Aorta (tissue), 5 donors: ENCODE measurements at places on chromosomes 1 and 21. TPM values are rescaled to one million over a fixed set of nuclear protein-coding genes. Genes with fewer than 3 reads are reported as not detected.

Gene CRNN
- not detected for total RNA-seq

Gene ADORA1
- 2.5 TPM for total RNA-seq

Gene TDRD10
- total RNA-seq: 3.8 TPM

DNA sequence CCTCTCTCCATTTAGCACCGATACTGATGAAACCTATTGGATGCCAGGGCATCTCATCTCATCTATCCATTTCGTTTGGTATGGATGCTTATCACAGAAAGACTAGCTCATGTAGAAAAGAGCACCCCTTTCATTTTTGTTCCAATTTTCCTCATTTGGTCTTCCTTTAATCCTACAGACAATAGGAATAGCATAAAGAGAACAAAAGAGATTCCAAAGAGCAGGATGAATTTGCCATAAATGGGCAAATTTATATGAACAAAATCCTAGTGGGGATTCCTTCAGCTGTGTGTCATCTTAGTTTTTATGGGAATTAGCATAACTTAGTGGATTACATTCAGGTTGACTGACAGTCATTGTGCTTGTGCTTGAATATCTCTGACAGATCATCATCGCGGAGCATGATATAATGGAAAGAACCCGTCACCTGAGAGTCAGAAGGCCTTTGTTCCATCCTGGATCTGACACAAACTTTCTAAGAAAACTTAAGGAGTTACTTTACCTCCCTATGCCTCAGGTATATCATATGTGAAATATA lies 777.5 kb upstream of the ADGRL2 start:
- no peak for DNase-seq

Gene PEA15
- total RNA-seq: 258 TPM

- peak; percentile 73 for DNase-seq
Measured at GRCh38 chr1:30856260-30856790, 52.2 kb downstream of the SDC3 start.

Gene RAB3B
- 0.03 TPM for total RNA-seq

Gene RNU5D-1
- not detected for total RNA-seq

GRCh38 chr1:40185951-40186864 lies 25.0 kb downstream of the RLF start:
- no peak for DNase-seq

Gene DEDD
- 44.7 TPM for total RNA-seq

DNA sequence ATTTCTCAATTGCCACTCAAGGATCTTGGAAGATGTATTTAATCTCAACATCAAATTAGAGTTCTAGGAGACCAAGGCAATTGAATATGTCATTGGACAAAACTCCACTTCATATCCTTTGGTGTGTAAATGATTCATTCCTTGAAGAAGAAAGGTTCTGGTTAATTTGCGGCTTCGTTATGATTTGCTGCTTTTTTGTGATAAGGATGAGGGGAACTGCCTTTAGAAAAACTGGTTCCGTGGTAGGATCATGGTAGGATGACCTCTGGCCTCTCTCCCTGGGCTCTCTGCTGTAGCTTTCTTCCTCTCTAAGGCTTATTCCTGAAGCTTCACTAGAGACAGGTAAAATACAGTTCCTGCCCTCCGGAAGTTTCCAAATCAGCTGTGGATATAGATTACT lies 51.5 kb upstream of the ERRFI1 start:
- no peak for DNase-seq

DNA sequence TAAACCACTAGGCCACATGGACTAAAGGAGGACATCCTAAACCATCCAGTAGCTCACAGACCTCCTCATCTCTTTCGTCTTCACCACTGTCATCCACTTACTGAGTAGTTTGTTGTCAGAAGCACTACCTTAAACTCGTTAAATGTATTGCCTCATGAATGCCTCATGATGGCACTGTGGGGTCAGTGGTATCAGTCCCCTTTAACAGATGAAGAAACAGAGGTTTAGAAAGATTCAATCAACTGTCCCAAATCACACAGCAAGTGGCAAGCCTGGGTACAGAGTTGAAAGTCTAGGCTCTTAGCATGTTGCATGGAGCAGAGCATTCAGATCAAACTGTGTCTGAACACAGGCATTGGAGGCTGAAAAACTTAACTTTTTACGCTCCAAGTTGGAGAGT lies 183.6 kb upstream of the KIAA0040 start:
- no peak for DNase-seq

Gene KCNJ6
- total RNA-seq: not detected

GRCh38 chr1:85244271-85245061 lies 15.0 kb downstream of the C1orf52 start:
- DNase-seq: no peak

- DNase-seq: no peak
Measured at GRCh38 chr21:32764186-32764585, 7.4 kb downstream of the PAXBP1 start.

DNA sequence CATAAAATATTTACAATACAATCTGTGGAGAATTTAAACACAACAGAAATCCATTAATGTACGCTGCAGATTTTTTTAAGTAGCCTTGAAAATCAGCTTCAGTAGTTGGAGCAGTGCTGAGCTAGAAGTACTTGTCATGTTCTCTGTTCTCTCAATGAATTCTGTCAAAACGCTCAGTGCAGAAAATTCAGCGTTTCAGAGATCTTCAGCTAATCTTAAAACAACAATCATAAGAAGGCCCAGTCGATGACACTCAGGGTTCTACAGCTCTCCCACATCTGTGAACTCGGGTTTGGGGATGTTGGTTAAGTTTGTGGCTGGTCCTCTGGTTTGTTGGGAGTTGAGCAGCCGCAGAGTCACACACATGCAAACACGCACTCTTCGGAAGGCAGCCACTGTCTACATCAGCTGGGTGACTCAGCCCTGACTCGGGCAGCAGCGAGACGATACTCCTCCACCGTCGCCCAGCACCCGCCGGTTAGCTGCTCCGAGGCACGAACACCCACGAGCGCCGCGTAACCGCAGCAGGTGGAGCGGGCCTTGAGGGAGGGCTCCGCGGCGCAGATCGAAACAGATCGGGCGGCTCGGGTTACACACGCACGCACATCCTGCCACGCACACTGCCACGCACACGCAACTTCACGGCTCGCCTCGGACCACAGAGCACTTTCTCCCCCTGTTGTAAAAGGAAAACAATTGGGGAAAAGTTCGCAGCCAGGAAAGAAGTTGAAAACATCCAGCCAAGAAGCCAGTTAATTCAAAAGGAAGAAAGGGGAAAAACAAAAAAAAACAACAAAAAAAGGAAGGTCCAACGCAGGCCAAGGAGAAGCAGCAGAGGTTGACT lies 161.2 kb downstream of the RUNX1 start:
- DNase-seq: peak; percentile 94

- no peak for DNase-seq
Measured at GRCh38 chr1:218898921-218899320, 274.8 kb upstream of the LYPLAL1 start.

DNA sequence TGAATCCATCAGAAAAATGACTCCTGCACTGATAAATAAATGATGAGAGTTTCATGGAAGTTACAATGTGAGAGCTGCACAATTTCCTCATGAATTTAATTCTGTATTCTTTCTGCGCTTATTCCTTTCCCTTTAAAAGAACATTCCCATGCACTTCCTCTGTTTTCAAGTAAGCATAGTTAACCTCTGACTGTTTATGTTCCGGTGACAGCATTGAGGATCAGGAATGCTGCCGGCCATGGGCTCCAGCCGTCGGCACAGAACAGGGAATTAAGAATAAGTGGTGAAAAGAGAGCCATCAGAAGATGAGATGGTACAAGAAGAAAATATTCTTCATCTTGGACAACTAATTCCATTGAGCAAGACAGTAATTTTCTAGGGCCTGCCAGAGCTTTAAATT lies 65.3 kb downstream of the SUSD4 start:
- DNase-seq: no peak

Gene SPRR2F
- not detected for total RNA-seq

- no peak for DNase-seq
Measured at GRCh38 chr1:151288502-151288901, 6.4 kb downstream of the ZNF687 start.

DNA sequence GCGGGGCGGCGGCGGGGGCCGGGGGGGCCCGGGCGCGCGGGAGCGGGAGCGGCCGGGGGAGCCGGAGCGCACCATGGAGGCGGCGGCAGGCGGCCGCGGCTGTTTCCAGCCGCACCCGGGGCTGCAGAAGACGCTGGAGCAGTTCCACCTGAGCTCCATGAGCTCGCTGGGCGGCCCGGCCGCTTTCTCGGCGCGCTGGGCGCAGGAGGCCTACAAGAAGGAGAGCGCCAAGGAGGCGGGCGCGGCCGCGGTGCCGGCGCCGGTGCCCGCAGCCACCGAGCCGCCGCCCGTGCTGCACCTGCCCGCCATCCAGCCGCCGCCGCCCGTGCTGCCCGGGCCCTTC lies 546 bp downstream of the SKI start:
- DNase-seq: peak; percentile 80

DNA sequence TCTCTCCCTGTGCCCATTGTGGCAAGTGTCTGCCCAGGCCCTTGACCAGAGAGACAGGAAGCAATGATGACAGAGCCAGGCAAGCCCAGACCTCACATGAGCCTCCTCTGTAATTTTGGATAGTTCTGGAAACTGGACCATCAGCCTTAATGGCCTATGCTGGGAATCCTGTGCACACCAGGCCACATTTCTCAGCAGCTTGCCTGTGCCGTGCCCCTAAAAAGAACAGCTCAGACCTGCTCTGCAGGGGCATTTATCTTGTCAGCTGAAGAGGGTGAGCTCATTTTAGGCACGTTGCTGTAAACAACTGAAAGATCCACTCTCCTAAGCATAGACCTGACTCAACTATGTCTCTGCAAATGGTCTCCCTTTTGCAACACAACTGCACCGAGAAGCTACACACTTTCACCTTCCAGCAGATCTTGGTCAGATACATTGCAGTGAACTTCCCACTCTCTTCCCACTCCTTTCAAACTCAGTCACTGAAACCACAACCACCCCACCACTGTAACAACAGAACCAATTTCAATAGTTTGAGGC lies 53.5 kb upstream of the BACH1 start:
- no peak for DNase-seq

DNA sequence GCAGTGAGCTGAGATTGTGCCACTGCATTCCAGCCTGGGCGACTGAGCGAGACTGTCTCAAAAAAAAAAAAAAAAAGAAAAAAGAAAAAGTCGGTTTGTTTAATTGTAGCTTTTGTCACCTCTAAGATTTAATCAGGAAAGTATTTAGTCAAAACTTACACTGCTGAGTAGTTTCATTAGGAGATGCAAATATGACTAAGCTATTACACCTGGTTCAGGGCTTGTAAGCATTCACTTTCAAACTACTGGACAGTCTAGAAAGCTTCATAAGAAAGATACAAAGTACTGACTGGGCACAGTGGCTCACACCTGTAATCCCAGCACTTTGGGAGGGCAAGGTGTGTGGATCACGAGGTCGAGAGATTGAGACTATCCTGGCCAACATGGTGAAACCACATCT lies 75.9 kb upstream of the CACYBP start:
- no peak for DNase-seq

Gene STUM
- 2.7 TPM for total RNA-seq

GRCh38 chr21:39218082-39218409 lies 34.8 kb upstream of the PSMG1 start:
- DNase-seq: no peak

Gene NR1I3
- total RNA-seq: not detected

DNA sequence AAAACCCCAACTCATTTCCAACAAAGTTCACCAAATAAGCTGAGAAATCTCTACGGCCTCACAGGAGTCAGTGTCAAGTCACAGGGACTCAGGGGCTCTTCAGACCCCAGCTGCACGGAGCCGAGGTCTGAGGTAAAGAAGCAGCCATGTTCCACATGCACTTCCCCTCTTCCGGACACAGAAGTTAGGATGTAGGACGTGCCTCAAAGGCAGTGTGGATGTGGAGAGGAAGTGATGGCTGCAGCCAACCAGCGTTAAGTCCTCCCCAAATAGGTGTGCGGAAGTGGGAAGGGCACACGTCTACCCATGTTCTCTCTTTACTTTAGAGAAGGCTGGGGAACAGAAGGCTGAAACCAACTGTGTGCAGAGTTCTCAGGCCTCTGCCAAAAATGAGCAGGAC lies 14.6 kb upstream of the NCF2 start:
- DNase-seq: no peak

Gene DENND2D
- 17.7 TPM for total RNA-seq

DNA sequence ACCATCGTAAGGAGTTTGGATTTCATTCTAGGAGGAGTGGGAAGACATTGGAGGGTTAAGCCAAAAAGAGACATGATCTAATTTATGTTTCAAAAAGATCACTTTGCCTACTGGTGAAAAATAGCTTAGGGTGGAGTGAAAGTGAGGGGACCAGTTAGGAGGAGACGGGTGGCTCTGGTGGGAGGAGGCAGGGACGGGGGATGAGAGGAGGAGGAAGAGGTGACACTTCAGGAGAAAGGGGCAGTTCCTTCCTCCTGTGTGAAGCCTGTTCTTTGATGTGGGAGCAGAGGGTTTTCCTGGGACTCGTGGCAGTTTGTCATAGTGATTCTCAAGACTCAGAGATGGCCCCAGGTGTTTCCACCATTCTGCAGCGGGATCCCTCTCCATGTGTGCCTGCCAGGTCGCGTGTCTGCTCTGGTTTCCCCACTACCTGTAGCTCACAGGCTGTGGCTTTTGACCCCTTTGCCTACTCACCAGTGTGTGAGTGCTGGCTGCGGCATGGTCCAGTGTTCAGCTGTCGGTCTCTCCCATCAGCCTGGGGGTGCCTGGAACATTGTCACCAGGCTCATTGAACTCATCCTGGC lies 102.4 kb downstream of the CNIH3 start:
- DNase-seq: peak; percentile 62

Gene SLC1A7
- 1.4 TPM for total RNA-seq

Gene ARPC5
- 131 TPM for total RNA-seq

DNA sequence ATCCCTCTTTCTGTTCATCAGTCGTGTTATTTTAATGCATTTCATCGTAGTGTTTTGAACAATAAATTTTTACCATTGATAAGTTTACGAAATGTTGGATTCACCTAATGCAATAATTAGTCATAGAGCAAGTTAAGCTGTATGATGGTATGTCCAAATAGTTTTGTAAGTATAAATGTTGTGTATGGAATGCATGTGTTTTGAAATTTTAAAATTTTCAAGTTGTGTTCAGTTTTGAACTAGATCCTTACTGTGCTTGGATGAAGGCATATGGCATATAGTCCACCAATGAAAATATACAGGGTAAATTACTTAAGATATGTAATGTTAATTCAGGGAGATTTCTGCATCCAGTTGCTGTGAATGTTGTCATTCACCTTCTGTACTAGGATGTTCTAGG lies 2.3 kb downstream of the ZMYM4 start:
- no peak for DNase-seq

Gene GNPAT
- 36.6 TPM for total RNA-seq
